ENCODE measurements at places on chromosomes 5 and 9.

- no peak for DNase-seq
Observed at GRCh38 chr9:123358181-123358905, 2.3 kb downstream of the CRB2 start.

DNA sequence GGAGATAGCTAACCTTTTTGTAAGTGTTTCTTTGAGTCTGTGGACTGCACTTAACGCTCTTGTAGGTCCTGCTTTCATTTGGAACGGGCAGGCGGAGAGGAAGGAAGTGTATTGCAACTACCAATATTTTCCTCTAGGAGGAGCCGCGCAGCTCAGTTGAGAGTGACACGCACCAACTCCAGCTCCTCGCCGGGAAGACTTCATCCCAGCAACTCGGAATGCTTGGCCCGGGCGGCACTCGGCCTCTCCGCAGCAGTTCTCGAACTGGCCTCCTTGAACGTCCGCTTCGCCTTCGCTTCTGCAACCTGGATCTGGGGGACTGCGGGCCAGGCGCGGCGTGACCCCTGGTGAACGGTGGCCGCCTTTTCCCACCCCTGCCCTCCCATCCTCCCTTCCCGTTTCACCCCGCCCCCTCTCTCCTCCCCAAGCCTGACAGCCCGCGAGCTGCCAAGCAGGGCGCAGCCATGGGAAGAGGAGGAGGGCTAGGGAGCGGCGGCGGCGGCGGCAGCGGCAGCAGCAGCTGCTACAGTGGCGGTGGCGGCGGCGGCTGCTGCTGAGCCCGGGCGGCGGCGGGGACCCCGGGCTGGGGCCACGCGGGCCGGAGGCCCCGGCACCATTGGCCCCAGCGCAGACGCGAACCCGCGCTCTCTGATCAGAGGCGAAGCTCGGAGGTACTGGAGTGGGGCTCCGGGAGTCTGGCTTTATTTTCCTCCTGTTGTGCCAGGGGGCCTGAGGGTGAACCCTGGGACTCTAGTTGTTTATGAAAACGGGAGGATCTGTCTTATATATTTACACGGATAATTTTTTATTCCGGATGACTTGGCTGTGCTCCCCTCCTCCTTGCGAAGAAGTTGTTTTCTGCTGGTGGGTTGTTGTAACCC is at the start of gene GHR:
Gene GHR, plus strand, starts transcription at position 155 of the 881 bp plus-strand sequence. CDS start 142,436 bp downstream, outside the sequence.
- peak; percentile 14 for DNase-seq

DNA sequence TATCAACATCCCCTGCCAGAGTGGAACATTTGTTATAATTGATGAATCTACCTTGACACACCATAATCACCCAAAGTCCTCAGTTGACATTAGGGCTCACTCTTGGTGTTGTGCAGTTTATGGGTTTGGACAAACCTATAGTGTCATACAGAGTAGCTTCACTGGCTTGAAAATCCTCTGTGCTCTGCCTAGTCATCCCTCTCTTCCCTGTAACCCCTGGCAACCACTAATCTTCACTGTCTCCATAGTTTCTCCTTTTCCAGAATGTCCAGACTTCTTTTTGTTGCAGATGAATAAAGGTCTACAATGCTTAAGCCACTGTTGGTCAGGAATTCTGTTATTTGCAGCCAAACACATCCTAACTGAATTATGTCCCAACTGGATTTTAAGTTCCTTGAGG is 22.5 kb upstream of the SUB1 start:
- no peak for DNase-seq

DNA sequence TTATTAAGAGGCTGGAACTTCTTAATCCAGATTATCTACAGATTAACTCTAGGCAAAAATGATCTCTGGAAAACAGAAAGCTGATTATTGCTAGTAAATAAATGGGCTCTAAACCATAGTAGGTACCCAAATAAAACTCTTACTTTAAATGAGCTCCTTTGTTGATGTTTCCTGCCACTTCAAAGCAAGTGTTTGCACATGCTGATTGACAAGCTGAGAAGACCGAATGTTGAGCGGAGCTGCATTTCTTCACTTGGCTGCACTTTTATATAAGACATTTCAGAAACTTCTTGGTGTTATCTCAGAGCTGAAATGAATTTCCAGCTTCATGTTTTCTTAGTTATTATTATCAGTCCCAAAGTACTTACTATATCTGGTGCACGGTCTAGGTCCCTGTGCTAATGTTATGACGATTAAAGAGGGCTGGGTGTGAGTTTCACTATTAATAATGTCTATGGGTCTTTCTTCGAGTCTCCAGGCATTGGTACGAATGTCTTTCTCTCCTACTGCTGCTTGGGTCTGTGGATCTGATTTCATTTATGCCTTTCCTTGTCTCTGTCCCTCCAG is 58.6 kb upstream of the CTXN3 start:
- no peak for DNase-seq

DNA sequence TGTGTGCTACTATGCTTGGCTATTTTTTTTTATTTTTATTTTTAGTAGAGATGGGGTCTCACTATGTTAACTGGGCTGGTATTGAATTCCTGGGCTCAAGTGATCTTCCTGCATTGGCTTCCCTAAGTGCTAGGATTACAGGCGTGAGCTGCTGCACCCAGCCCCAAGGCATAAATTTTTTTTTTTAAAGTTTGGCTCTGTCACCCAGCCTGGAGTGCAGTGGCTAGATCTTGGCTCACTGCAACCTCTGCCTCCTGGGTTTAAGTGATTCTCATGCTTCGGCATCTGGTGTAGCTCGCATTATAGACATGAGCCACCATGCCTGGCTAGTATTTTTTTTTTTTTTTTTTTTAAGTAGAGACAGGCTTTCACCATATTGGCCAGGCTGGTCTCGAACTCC is 70.3 kb downstream of the RAB24 start:
- DNase-seq: no peak

GRCh38 chr9:107274096-107274495 is 9.0 kb upstream of the RAD23B start:
- no peak for DNase-seq

DNA sequence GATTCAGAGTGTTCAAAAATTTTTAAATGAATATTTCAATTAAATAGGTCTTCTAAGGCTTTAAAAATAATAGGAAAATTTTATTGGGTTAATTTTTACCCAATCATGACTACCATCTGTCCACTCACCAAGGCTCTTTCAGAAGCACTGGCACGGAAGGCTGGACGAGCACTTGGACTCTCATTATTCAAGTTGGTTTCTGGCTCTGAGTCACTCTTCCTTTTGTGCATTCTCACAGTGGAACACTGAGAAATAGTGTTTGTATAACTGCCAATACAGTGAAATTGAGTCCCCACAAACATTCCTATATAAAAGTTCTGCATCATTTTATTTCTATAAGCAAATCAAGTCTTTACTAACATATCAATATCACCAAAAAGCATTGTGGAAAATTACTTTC is 1149.0 kb downstream of the EFNA5 start:
- DNase-seq: no peak

GRCh38 chr5:164742025-164742424 is 1236.6 kb downstream of the MAT2B start:
- peak; percentile 89 for DNase-seq

Measured in MM.1S (cell line).